Stimulated activated CD4-positive, alpha-beta T cell treated with anti-CD3 and anti-CD28 coated beads, TNF-alpha, amount 100 ng/mL, for 48 hours (primary cell): ENCODE measurements at places on chromosomes 12 and 14.

- no peak for DNase-seq
These were observed 119.4 kb downstream of the SAMD4A start for GRCh38 chr14:54686219-54686870.

- DNase-seq = no peak
These were observed 806.0 kb upstream of the ATXN7L3B start for GRCh38 chr12:73731658-73732057.

- no peak for DNase-seq
These were observed 36.0 kb downstream of the MAP1LC3B2 start for GRCh38 chr12:116595186-116595585.

GRCh38 chr12:109639151-109639872 is 65.7 kb downstream of the MVK start:
- DNase-seq = no peak

GRCh38 chr12:90899456-90900182 is 55.4 kb downstream of the CCER1 start:
- no peak for DNase-seq

GRCh38 chr14:99961826-99962518 is 103.2 kb upstream of the EVL start:
- no peak for DNase-seq

DNA sequence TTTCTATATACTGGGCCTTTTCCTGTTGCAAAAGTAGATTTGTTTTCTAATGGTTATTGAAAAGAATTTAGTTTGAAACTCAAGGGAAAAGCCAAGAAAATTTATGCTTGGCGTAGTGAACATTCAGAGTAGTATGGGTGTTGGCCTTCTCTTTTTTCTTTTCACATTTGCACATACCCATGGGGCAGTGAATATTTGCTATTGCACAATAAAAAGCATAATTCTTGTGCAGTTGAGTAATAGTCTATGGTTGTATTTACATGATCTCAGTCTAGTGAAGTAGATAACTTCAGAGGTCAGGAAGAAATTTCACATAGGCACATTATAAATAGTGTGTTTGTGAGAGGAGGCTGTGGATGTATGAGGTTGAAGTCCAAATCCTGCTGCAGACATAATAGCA is 158.1 kb downstream of the FLRT2 start:
- no peak for DNase-seq

DNA sequence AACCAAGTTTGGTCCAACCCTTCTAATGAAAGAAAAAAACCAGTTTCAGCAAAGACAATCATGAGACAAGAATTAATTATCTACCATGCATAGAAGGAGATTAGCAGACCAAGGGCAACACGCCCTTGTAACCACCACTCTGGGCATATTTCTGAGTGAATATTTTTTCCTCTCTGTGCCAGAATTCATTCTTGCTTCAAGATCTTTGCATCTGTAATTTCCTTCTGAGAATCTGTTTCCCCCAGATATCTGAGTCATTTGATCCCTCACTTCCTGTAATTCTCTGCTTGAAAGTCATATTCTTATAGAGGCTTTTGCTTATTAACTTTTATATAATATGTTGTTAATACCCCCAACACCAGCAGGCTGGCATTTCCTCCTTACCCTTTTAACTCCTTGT is 243.7 kb downstream of the SLC16A7 start:
- no peak for DNase-seq

DNA sequence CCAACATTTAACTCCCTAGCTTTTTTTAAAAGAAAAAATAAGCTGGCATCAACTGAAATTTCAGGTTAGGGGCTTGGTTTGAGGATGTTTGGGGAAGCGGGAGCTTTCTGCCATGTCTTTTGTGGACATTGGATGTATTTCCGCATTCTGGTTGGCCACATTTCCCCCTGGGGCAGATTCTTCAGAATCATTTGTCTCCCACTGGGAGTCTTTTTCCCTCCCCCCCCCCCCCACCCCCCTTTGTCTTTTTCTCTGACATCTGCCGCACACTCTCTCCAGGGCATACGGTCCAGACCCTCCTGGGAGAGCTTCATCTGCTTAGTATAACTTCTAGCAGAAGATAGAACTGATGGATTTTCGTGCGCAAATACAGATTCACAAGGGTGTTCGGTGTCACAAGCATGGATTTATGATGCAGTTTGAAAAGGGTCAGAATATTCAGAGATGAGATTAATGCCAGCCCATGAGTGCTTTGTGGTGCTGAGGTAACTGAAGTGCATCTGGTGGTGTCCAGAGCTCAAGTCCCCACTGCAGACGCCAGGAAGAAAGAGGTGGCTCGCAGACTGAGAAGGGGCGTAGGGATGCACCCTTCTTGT is 40.2 kb downstream of the ETV6 start:
- DNase-seq = no peak

DNA sequence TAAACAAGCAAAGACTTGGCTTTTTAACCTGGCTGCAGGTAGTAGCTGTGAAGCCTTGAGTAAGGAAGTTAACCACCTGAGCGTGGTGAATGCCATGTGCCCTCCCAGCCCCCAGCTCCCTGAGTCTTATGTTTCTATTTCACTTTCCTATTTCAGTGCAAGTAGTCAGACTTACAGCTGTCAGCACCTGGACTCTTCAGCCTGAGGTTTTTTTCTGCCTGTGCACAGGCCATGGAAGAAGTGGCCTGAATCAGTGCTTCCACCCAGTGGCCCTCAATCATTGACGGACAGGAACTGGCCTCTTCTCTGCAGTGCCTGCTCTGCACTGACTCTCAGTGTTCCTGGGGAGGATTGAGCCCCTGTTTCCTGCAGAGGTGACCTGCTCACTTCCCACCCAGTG is 796.4 kb downstream of the MED13L start:
- DNase-seq = no peak

GRCh38 chr12:42109031-42109430 is 35.6 kb downstream of the GXYLT1 start:
- DNase-seq = no peak

GRCh38 chr12:39628836-39629235 is 9.2 kb upstream of the ABCD2 start:
- DNase-seq = no peak

GRCh38 chr12:92290886-92291285 is 145.2 kb upstream of the BTG1 start:
- no peak for DNase-seq

DNA sequence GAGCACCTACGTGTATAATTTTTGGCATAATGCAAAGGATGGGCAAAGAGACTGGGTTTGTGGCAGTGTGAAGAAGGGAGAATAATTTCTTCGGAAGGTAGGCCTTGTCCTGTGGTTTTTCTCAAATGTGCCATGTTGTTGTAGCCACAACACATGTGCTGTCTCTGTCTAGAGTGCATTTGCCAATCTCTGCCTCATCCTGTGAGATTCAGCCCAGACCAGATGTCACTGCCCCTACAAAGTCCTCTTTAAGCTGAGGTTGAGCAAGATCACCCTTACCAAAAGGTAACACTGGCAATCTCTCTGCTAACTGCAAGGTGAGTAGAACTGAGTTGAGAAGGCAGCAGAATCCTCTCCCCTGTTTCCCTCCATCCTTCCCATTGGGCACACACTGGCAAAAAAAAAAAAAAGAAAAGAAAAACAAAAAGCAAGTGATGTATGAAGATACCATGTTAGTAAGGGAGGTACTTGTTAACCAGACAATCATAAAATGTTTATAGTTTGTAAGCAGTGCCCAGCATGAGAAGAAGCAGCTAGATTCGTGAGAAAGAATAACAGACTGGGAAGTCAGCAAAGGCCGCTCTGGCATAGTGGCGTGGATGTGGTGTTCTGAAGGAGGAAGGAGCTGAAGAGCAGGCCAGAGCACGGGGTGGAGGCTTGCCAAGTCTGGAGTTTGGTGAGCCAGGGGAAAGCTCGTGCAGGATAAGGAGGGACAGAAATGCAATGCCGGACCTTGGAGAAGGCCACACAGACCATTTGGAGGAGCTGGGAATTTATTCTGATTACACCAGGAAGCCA is 18.9 kb downstream of the DYRK2 start:
- no peak for DNase-seq

DNA sequence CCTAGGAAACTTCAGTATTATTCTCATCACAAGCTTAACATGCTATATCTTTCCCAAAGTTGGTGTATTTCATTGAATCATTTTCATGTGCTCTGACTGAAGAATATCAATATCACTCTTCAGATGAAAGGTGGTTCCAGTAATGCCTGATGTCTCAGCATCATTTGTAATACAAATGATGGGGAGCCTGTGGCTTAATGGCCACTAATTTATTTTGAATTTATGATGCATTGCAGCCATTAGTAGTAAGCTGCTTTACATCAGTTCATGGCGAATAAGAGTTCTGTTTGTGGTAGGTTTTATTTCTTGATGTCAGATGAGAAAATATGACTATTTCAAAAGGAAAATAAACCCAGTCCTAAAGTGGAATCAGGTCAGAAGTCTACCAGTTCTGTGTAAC is 139.4 kb downstream of the SLC16A7 start:
- no peak for DNase-seq

GRCh38 chr12:97941686-97942354 is 479.2 kb downstream of the RMST start:
- DNase-seq = no peak

DNA sequence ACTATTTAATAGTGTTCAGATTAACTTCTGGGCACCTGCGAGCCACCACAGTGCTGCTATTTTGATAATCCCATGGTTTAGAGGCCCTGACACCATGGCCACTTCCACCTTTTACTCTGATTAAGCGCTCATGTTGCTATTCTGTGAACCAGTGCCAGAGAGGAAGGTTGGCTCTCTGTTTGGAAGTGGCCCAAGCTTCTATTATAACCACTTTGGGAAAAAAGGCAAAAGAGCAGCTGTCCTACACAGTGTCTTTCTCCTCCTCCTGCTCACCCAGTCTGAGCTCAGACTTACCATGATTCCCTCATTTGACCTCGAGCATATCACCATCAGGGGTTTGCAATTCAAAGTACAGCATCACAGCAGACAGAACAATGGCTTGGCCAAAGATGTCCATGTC is 23.3 kb downstream of the DYRK2 start:
- no peak for DNase-seq

DNA sequence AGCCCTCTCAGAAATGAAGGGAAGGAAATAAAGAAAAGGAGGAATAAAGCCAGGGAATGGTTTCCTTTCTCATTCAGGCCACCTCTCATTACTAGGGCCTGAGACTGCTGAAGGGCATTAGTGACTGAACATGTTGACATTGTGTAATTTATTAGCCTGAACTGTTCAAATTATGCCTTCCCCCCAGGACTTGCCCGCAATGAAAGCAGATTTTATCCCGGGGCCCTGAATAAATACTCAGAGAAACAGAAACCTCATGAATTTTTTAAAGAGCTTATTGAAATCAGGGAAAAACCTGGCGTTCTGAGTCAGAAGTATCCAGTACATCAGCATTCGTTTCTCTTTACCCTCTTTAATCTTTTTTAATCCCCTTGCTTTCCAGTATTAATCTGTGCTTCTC is 35.9 kb upstream of the WSCD2 start:
- no peak for DNase-seq

- DNase-seq = no peak
These were observed 13.0 kb downstream of the KRT7 start for GRCh38 chr12:52245962-52246569.

GRCh38 chr12:131607658-131608447 is 103.0 kb upstream of the SFSWAP start:
- DNase-seq = no peak

DNA sequence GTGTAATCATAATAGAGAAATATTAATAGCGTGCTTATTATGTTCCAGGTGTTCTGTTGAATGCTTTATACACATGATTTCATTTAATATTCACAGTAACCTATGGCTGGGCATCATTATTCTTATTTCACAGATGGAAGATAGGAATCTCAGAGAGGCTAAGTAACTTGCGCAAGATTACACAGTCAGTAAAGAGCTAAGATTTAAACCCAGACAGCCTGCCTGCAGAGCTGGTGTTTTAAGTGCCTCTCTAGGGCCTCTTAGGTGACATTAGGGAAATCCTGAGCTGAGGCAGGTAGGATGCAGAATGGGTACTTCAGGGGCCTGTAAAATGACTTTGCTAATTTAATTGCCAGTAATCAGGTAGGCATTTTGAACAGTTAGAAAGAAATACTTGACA is 18.5 kb upstream of the BHLHE41 start:
- no peak for DNase-seq

DNA sequence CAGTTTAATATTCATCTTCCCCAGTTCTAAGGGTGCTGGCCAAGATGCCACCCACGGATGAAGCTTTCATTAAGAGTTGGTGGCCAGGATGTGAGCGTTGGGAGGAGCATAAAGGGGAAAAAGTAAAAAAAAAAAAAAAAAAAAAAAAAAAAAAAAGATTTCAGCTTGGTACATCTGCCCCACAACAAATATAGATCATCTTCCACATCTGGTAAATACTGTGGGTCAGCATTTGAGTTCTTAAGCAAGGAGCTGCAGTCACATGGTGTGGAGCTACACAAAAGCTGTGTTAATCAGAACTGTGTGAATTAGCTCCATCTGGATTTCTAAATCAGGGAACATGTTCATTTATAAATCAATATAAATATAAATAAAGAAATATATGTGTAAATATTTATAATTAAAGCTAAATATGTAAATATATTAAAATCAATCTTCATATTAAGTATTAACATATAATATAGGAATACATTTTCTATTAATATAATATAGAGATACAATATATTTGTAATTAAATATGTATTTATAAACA is 262.3 kb downstream of the NUAK1 start:
- no peak for DNase-seq

- DNase-seq = peak; percentile 35
These were observed 920 bp downstream of the CDK17 start for GRCh38 chr12:96399120-96399918.

GRCh38 chr14:69567563-69567962 is 7.1 kb downstream of the CCDC177 start:
- no peak for DNase-seq

GRCh38 chr12:30826276-30826675 is 71.5 kb upstream of the CAPRIN2 start:
- DNase-seq = no peak

GRCh38 chr12:109110988-109111495 is 5.3 kb upstream of the ACACB start:
- DNase-seq = peak; percentile 48

- no peak for DNase-seq
These were observed 25.1 kb upstream of the ATP2B1 start for GRCh38 chr12:89733579-89734201.

GRCh38 chr12:117882603-117883184 is 86.1 kb downstream of the KSR2 start:
- no peak for DNase-seq
